Skin of body (tissue), 3 donors: ENCODE measurements at places on chromosomes 16 and 17. TPM values are rescaled to one million over a fixed set of nuclear protein-coding genes. Genes with fewer than 3 reads are reported as not detected.

Gene TLCD1
- 1.9 TPM for total RNA-seq

Gene RBFOX1
- total RNA-seq: 4.8 TPM

Gene KCNJ16
- 0.69 TPM for total RNA-seq

Gene ATP2A1
- 64.1 TPM for total RNA-seq
